ENCODE measurements at places on chromosomes 11 and 22.

GRCh38 chr22:19105456-19105855, 16.8 kb downstream of the DGCR2 start:
- DNase-seq = no peak

DNA sequence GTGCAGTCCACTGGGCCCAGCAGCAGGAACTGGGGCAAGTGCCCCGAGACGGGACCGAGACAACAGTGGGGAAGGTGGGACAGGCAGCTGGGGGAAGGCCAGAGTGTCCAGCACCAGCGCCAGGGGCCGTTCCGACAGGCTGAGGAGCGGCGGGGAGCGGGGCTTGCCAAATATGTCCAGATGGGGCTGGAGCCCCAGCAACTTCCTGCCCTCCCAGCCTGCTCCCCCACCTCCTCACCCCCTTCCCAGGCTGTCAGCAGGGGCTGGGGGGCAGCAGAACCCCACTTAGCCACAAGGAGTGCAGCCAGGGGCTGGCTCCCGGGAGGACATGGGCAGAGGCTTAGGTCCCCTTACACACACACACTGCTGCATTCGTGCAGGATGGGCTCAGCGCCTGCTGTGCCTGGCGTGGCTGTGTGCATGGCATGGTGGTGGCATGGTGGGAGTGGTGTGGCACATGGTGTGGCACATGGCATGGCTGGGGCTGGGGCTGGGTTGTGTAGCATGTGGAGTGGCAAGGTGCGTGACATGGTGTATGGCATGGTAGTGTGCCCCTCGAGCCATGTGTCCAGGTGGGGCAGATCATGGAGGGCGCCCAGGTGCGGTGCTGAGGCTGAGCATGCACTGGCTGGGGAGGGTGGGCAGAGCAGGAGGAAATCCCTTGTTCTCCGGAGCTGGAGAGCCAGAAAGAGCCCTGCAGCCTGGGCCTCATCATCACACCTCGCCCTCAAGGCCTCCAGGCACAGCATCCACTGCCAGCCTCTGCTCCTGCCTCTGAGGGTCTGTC, 51.7 kb downstream of the CDKN1C start:
- DNase-seq = no peak

DNA sequence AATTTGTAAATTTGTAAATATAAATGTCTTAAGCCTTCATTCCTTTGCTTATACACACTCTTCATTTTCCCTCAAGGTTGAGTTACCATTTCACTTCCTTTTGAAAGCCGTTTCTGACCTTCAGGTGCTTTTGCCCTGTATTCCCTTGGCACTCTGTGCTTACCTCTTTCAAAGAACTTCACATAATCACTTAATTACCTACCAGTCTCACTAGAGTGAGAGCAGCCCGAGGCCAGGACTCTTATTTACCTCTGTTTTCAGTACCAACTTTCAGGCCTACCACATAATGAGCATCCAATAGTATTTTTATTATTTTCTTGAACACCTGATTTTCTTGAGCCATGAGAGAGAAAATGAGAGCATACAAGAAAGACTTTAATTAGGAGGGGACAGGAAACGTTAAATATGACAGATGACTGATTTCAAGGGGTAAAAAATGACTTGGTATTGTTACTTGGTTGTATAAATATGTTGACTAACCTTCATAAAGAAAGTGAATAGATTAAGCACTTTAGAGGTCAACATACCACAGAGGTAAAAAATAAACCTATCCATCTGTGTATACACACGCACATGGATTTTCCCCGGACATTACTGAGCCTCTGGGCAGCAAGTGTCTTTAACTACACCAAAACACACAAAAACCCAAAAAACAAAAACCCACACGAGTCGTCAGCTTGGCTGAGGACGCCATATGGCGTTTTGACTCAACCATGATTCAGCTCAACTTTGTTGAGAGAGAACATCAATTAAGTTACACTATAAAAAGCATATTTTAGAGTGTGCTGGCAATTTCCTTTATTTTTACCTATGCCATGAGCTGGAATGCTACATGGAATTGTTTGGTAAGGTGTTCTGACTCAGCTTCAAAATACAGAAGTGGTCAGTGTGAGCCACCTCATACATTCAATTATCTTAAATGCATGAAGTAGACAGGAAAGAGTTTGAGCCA, 7.6 kb downstream of the ATXN10 start:
- DNase-seq = no peak

DNA sequence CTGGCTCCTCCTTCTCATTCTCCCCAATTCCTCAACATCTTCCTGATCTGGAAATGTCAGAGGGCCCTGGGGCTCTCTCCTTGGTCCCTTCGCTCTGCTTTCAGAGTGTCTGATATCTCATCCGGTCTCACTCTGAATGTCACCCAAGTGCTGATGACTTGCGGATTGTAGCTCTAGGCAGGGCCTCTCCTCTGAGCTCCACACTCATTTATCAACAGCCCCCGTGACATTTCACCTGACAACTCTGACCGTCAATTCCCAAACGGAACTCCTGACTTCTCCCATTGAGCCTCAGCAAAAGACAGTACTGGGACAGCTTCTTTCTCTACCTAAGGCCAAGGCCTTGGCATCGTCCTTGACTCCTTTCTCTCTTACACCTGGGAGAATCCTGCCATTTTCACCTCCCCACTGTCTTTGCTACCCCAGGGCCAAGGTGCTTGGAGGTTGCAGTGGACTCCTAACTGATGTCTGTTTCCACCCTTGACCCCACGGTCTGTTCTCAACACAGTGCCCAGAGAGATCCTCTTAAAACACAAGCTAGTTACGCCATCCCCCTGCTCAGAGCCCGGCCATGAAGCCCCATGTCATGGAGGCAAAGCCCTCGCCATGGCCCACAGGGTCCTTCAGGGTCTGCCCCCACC, 57.5 kb upstream of the THY1 start:
- peak; percentile 5 for DNase-seq

- no peak for DNase-seq
Measured at GRCh38 chr22:22914726-22915669, 27.4 kb downstream of the IGLL5 start.

DNA sequence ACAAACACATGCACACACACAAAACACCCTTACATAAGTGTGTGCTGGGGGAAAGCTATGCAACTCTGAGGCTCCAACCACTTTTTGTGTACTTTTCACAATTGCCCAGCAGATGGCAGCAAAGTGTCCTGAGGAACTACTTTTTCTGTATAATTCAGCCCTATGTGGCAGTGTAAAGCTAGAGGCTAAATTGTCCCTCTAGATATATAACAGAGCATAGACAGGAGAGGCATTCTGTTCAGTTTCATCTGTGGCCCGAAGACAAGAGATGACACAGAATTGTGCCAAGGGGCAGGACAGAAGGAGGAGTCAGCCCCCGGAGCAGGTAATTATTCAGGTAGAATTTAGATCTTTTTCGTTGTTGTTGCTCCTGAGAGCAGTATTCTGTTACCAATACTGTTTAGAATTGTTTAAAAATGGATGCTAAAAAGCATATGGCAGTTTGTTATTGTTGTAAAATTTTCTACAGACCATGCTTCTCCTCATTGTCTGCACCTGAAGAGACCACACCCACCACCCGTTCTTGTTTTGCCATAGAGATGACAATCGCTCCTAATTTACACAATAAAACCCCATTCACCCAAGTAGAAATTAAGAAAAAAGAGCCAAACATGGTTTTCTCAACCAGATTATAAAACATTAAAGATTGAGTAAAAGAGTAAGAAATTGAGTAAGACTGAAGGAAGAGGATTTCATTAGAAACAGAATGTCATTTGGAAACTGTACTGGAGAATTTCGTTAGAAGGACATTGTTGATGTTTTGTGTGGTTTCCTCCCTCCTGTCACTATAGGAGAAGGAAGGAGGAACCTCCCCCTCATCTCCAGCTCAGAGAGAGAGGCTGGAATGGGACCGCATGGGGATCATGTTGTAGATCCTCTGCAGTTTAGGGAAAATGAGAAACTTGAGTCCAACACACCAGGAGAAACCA, 14.5 kb upstream of the MS4A7 start:
- peak; percentile 42 for DNase-seq

DNA sequence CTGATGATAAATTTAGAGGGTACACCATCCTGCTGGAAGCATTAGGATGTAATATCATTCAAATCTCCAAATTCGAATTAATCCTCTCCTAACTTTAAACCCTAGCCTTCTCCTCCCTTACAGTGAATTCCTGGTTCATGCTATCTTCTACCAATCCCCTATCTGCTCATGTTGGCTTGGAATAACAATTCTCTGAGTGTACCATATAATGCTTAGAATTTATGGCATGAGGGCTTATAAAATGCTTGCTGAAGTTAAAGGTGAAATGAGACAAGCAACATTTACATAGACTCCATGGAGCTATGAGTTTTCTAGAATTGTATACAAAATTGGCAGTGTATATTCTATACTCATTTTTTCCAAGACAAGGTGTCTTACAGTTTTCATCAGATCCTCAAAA, 79.3 kb downstream of the C2CD3 start:
- no peak for DNase-seq

DNA sequence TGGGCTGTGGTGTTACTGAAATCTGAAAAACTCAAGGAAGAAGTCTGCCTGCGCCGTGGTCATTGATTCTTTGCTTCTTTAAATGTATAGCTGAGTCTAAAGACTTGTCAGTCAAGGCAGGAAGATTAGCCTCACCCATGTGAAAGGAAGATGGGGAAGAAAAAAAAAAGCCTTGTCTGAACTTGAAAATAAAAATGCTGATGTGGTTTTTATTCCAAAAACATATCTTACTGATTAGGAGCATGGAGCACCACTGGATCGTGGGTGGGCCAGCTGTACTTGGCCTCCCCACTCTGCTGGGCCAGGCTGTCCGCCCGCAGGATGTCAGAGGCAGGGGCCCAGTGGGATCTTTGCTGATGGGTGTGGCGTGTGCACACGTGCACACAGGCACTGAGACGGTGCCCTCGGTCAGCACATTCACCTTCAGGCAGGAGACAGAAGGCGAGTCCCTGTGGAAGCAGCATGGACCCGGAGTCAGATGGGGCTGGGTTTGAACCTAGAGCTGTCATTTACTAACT, 111.9 kb downstream of the WNT7B start:
- DNase-seq = no peak

DNA sequence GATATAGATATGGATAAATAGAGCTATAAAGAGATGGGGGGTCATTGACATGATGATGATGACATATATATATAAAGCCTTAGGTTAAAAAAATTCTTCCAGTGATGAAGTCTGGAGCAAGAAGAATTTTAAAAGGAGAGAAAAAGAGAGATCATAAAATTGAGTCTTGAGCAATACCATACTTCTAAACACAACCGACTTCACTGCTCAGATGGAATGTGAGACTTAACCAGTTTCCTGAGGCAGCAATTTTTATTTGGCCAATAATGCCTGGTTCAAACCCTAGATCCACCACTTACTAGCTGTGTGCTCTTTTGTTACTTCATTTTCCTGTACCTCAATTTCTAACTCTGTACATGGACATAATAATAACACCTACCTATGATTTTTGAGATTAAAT, 229.5 kb downstream of the TTC28 start:
- no peak for DNase-seq

- DNase-seq = no peak
Measured at GRCh38 chr11:91199866-91200265, 977.0 kb upstream of the CHORDC1 start.

Data from activated B cell treated with CpG ODN at 0.5 μM for 24 hours (primary cell).